NCI-H524 (cell line): ENCODE measurements at places on chromosomes 5 and 9.
A peak's percentile ranks its signal among the peaks of the same experiment; 100 is the strongest.

- DNase-seq, result no peak
These were observed 182.2 kb upstream of the ANKRD55 start for GRCh38 chr5:56415356-56415765.

DNA sequence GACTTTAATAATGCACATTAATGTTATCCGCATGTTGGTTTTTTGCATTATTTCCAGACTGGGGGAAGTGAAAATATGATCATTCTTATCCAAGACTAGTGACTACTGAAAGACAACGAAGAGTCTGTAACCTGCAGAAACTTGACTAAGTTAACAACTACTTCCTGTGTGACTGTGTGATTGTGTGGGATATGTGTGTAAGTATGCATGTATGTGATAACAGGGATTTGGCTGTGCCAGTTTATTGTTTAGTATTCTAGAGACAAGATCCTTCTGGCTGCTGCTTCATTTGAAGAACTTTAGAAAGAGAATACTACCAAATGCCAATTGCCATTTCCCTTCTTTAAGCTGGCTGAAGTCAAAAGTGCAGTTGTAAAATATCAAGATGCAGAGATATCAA lies 375.7 kb upstream of the PRR16 start:
- no peak for DNase-seq

GRCh38 chr9:26893030-26893676 lies 551 bp upstream of the CAAP1 start:
- no peak for DNase-seq

DNA sequence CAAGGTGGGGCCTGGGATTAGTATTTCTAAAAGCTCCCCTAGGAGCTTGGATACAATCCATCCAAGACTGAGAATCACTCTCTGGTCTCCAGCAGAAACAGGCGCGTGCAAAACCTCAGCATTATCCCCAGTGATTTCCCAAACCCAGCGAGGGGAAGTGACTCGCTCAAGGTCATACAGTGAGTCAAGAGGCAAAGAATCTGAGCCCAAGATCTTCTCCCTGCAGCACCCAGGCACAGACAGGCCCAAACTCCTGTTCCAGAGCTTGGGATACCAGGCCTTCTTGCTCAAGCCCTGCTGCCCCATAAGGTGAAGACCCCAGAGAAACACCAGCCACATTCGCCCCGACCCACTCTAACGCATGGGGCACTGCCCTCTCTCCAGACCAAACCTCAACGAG lies 33.2 kb downstream of the SHB start:
- DNase-seq, result no peak

GRCh38 chr5:149337736-149338135 lies 7.6 kb upstream of the GRPEL2 start:
- DNase-seq, result peak; percentile 93

GRCh38 chr9:104934691-104935500 lies 6.9 kb upstream of the ABCA1 start:
- DNase-seq, result no peak

DNA sequence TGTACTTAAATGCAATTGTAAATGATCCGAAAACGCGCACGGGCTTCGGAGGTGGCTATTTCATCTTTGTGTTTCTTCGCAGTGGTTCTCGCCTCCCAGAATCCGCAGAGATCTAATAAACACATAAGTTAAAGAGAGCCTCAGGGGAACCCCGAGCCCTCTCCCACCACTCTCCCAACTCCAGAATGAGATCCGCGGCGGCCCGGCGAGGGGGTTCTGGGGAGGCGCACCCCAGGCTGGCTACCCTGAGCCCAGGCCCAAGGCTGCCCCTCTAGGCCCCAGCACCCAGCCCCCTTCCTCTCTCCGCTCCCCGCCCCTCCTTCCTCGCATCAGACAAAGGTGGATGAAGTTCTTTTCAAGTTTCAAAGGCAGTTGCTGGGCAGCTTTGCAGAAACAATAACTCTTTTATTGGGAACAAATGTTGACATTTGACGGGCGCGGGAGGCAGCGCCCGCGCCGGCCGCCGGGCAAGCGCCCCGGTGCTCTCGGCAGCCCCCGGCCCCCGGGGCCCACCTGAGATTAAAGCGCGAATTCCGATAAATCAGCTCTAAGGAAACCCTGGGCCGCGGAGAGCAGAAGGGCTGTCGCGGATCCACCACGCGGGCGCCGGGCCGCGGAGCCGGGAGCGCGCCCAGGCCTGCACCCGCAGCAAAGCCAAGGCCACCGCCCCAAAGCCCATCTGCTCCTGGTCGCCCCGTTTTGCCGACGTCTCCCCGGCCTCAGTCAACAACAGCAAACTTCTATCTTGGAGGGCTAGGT lies 8.4 kb downstream of the IRX2 start:
- no peak for DNase-seq

DNA sequence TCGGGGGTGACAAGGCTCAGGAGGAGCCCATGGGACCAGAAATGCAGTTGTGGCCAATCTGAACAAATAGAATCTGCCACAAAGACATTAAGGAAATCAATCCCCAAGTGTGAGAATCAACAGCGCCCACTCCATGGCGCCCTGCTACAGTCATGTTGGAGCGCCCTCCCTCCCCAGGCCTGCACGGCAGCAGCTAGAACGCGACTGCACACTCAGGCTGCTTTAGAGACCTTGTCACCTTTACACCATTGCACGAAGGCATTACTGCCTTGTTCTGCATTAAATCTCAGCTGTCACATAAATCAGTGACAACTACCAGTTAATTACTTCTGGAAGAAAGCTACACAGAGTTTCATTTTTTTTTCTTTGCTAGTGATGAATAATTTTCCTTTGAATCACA lies 98.7 kb upstream of the SPIN1 start:
- no peak for DNase-seq

DNA sequence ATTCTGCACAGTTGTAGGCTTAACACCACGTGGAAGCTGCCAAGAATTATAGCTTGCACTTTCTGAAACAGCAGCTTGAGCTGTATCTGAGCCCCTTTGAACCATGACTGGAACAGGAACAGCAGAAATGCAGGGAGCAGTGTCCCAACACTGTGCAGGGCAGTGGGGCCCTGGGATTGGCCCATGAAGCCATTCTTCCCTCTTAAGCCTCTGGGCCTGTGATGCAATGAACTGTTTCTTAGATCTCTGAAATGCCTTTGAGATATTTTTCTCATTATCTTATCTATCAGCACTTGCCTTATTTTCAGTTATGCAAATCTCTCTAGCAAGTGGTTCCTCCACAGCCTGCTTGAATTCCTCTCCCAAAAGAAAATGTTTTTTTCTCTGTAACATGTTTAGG lies 87.0 kb upstream of the MTAP start:
- DNase-seq, result no peak

DNA sequence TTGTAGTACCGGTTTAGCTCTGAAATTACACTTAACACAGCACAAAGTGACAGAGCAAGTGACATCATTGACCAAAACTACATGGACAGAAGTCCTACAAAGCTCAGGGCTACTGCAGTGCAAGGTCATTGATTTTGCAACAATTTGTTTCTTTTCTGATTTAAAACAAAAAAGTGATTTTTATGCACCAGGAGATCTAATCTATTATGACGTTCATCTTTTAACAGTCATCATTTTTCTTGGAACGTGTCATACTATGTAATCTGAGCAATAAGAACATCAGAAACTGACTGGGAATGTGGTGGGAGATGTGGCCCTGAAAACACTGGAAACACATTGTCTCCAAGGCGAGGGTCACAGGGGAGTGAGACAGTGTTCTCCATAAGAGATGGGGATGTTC lies 17.4 kb upstream of the ZFAND5 start:
- DNase-seq, result no peak

DNA sequence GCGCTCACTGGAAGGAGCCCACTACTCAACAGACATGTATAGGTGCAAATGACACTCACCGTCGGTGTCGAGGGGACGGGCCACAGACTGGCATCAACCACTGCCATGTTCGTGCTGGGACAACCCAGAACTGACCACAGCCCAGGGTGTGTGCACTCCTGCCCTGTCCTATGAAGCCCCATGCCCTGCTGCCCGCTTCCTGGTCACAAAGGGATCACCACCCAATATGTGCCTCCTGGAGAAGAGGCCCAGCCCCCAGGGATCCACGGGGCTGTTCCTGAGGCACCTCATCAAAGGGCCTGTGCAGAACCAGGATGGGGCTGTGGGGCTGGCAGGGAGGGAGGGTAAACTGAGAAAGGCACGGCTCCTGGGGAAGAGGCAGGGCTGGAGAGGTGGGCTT lies 43.1 kb downstream of the PRRT1B start:
- DNase-seq, result no peak

GRCh38 chr5:123881759-123882244 lies 369.8 kb downstream of the CSNK1G3 start:
- DNase-seq, result no peak

GRCh38 chr5:100900796-100901781 lies 2.0 kb downstream of the ST8SIA4 start:
- DNase-seq, result peak; percentile 75

DNA sequence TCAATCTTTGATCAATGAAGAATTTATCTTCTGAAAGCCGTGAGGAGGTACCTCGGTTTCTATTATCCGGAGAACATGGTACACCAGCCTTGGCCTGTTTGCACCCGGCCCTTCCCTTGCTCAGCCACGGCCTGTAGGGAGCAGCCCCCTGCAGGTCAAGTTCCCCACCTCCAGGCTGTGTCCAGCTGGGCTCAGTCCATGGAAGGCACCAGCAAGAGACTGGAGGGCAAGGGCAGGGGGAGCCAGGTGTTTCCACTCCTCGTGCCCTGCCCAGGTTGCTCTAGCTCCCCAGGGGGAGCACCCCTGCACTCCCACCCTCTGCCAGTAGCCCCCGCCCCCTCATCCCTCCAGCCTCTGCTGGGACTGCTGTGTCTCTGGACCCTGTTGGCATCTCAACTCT lies 87.3 kb upstream of the ADAMTS2 start:
- no peak for DNase-seq
